Coronary artery (tissue), 2 donors: ENCODE measurements at places on chromosomes 7 and 10.

DNA sequence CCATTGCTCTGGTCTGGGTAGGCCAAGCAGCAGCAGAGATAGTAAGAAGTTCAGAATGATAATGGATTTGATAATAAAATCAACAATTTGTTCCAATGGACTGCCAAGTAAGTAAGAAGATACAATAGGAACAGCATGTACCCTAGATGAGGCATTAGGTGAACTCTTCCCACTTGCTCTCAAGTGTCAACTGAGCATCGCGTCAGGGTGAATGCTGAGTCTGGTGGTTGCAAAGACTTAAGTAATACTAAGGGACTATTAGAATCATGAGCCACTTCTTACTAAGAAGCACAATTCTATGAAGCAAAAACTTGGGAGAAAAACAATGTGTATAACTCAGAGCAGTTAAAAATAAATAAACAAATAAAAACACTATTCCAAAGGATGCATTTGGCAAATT is 54.5 kb downstream of the LRRN3 start:
- no peak for DNase-seq

GRCh38 chr7:105355701-105356100 is 33.0 kb downstream of the SRPK2 start:
- no peak for DNase-seq

DNA sequence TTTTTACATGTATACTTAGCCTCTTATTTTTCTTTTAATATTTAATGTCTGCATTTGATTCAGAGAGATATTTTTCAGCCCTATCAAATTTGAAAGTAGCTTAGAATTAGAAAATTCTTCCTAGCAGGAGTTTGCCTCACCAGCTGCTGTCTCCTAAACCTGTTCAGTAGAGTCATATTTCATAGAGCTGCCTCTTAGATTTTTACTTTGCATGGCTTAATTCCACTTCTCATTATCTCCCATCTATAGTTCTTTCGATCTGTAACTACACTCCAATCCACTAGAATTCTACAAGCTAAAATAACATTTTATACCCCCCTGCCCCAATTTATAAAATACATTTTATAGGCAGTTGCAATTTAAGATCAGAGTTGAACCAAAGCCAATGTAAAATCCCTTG is 227.0 kb downstream of the ANK3 start:
- no peak for DNase-seq

- DNase-seq = no peak
These were observed 26.0 kb downstream of the NUP42 start for GRCh38 chr7:23207884-23208283.

GRCh38 chr10:60950300-60950699 is 6.3 kb upstream of the RHOBTB1 start:
- DNase-seq = no peak

DNA sequence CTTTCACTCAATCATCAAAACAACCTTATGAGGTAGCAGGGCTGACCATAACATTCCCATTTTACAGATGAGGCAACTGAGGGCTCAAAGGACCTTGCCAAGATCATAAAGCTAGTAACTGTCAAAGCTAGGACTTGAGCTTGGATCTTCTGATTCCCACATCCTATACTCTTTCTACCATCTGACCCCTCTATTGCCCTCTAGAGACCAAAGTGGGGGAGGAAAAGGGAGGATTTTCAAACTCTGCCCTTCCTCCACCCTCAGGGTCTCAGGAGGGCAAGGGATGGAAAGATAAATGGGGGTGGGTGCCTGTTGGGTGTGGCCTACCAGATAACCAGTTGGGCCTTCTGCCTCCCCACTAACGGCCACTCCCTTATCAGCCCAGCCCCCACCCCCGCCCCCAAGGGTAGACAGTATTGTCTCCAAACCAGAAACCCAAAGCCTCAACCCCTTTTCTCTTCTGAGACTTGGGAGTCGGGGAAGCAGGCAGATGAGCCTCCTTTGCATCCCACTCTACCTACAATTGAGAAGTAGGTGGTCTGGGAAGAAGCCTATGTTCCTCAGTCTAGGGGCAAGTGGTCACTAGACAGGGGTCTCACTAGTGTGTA is 7.9 kb downstream of the LDB1 start:
- DNase-seq = no peak

DNA sequence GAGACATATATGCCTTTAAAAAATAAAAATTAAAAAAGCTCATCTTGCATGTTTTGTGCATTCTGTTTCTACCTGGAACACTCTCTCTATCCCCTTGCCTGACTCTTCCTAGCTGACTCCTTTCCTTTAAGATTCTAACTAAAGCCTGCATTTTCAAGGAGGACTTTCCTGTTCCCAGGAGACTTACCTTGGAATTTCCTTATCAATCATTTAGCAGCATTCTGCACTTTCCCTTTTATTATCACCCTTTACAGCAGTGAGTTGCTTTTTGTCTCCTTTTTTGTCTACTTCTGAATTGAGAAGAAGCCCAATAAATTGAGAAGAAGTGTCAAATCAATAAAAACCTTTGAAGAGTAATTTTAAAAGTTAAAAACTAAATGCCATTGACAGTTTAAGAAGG is 142.2 kb upstream of the TMEM196 start:
- no peak for DNase-seq

DNA sequence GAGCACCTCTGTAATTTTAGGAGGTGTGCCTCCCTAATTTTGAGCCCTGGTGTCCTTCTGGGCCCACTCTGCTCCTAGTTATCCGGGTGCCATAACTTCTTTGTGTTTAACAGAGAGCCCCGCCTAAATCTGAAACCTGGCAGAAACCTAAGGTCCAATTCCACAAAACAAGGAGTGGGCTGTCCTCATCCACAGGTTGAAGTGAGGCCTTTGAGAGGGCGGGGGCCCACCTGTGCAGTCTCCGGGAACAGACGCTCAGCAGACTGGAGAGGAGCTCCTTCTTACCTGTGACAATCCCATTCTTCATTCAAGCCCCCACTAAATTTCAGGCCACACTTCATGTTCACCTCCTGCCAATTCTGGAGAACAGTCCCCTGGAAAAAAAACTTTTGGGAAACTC is 10.9 kb downstream of the TMEM72 start:
- DNase-seq = peak; percentile 54

- DNase-seq = no peak
These were observed 101.1 kb downstream of the PRKAG2 start for GRCh38 chr7:151775547-151776443.

DNA sequence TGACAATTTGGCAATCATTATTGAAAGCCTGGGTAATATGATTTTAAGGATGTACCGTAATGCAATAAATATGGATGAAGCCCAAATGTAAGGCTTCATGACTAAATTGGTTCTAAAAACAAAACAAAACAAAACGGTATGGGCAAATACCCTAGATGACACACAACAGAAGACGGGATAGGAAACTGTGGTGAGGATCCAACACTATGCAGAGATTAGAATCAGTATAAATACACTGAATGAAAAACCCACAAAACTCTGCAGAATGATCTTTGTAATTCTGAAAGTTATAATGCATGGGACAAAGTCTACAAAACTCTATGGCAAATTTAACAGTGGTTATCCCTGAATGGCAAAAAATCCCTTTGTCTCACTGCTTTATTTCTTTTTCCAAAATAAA is 57.6 kb downstream of the MALSU1 start:
- no peak for DNase-seq

DNA sequence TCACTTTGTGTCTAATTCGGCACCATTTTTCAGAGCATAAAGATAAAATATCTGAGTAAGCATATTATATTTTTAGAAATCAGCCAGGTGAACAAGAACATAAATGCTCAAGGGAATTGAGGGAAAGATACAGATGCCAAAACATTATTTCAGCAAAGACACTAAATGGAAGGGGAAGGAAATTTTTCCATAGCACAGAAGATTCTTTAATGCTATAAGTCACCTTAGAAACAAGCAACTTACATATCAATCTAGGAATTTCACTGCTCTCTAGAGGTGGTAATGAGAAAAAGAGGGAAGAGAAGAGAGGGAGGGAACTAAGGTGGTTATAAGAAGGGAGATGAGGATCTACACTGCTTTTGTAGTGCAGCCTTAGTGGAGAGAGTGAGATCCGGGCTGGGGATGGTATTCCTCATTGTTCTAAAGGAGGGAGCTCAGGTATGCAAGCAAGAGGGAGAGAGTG is 20.4 kb downstream of the ZNF365 start:
- no peak for DNase-seq

GRCh38 chr10:34719328-34719727 is 95.8 kb downstream of the PARD3 start:
- no peak for DNase-seq

- no peak for DNase-seq
These were observed 60.7 kb downstream of the ABCB4 start for GRCh38 chr7:87414794-87415188.

GRCh38 chr7:133753513-133753912 is 373.6 kb upstream of the LRGUK start:
- no peak for DNase-seq

DNA sequence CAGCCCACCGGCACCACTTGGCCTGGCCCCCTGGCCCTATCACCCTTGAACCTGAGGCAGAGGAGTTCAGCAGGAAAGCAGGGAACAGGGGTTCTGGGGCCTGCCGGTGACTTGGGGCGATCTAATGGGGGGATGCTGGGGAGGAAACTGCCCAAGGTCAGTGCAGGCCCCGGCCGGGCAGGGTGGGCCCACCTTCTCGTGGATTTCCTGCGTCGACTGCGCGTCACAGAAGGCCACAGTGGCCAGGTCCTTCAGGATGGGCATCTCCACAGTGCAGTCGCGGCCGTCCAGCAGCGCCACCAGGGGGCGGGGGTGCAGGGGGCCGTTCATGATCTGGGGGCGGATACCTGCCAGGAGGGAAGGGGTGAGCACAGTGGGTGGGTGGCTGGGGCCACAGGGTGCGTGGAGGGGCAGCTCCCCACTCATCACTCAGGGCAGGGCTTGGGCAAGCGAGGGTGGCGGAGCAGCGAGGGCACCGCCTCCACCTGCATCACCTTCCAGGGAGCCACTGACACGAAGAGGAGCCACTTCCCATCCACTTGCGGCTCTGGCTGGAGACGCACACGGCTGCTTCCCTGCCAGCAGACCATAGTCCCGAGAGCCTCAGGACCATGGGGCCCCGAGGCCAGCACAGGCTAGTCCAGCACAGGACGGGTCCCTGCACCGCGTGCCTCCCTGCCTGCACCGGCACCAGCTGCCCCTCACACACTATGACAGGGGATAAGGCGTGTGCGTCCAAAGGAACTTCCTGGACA is 61.4 kb downstream of the ZRANB1 start:
- peak; percentile 62 for DNase-seq

- DNase-seq = no peak
These were observed 12.7 kb downstream of the CACUL1 start for GRCh38 chr10:118742032-118742431.

DNA sequence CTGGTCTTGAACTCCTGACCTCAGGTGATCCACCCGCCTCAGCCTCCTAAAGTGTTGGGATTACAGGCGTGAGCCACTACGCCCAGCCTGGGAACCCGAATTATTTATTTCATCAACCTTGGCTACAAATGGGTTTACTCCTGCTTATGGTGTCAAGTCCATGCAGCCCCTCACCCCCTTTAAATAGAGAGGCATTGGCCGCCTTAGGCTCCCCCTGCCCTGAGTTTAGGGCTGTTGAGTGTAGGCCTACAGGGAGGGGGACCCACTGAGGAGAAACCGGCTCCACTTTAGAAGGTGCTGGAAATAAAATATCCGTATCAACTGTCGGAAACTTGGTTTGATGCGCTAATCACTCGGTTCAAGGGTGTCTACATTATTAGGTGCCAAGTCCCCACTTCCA is 8.7 kb upstream of the SP8 start:
- DNase-seq = no peak

DNA sequence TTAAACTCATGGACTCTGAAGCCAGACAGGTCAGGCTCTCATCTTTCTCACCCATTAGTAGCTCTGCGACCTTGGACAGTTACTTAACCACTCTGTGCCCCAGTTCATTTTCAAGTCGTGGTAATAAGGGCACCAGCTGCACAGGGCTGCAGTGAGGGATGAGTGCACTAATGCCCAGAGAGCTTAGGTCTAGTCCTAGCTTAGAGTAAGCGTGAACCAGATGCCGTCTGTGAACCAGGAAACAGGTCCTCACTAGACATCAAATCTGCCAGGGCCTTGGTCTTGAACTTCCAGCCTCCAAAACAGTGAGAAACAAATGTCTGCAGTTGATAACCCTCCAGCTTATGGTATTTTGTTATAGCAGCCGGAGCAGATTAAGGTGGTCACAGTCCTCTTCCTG is 222.4 kb upstream of the PFKP start:
- DNase-seq = no peak

- DNase-seq = no peak
These were observed 172.2 kb downstream of the C7orf25 start for GRCh38 chr7:42739638-42740037.

DNA sequence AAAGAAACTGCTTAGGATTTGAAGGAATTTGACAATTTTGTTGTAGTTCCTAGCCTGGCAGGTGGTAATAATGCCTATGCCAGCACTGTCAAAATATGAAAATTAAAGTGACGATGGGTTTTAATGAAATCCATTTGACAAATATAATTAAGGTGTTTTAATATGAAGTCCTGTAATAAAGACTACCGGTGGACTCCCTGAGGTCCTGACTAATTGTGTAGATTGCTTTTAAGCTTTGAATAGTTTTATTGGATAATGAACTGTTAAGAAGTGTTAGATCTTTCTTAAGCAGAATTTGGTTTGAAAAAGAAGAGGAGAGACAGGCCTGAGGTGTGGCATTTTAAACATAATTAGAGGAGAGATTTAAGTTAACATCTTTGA is 197.2 kb downstream of the VTI1A start:
- DNase-seq = no peak

GRCh38 chr7:132846086-132846485 is 235.8 kb downstream of the CHCHD3 start:
- no peak for DNase-seq

DNA sequence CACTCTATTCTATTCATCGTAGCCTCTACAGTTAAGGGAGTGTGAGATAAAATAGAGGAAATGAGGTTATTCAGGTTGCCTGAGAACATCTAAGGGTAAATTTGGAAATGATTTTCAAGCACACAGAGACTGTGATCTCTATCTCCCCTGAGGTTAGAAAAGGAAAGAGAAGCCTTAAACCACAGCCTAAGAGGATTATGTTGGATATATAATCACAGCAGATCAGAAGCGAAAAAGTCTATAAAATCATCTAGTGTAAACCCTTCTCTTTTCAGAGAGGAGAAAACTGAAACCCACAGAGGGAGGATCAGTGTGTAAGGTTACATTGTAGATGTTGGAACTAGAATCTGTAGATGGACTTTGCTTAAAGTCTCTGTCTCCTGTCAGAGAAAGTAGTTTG is 90.6 kb upstream of the SEMA3E start:
- no peak for DNase-seq
